Stimulated activated CD8-positive, alpha-beta memory T cell treated with anti-CD3 and anti-CD28 coated beads, Interleukin-4, amount 100 ng/mL, for 1 hour (primary cell): ENCODE measurements at places on chromosomes 2 and 18.

DNA sequence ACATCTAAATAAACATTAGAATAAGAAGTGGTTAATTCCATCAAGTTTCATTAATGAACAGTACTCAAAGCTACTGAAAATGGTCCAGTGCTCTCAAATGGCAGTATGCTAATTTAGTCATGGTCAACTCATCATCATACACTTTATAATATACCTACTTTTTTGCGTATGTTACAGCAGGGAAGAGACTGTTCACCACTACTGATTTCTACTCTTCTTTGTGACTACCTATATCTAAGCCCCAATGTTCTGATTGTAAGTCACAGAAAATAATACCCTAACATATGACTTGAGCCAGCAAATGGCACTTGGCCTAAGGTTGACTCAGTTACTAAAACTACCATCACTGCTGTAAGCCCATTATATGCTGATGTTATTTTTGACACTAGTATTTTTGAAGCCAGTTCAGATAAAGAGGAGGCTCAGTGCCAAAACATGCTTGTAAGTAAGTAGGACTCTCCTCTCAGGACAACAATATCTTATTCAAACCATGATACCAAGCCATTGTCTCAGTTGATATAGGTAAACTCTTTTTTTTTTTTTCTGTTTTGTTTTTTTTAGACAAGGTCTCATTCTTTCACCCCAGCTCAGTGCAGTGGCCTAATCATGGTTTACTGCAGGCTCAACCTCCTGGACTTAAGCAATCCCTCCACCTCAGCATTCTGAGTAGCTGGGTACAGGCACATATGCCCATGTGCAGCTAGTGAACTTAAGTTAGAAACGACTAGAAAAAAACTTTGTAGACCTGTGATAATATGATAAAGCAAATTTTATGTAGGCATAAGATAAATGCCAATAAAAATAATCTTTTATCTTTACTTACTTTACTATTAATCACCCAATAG, 266.9 kb downstream of the ZNF385B start:
- DNase-seq, result no peak

GRCh38 chr2:188966079-188966571, 8.0 kb upstream of the COL3A1 start:
- no peak for DNase-seq

DNA sequence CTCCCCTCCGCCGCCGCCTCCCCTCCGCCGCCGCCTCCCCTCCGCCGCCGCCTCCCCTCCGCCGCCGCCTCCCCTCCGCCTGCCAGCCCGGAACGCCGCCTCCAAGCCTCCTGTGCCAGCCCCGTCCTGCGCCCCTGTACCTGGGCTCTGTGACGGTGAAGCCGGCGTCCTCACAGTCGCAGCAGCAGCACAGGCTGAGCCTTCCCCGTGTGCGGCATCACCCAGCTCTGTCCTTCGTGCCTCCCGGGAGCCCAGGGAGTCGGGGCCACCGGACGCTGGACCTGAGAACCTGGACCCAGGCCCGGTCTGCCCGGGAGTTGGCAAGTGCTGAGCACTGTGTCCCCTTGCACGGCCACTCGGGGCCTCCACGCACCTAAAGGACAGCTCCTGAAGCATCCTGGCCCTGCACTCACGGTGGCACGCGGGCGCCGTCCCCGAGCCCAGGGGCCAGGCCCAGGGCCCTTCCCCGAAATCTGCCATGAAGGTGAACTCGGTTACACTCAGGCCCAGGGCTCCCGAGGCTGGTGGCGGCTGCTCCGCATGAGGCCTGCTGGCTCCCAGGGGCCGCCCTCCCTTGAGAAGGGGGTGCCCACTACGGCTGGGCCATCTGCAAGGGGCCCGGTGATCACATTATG, 32.9 kb downstream of the RTP5 start:
- DNase-seq, result no peak

GRCh38 chr2:106122157-106122556, 71.9 kb downstream of the UXS1 start:
- no peak for DNase-seq

DNA sequence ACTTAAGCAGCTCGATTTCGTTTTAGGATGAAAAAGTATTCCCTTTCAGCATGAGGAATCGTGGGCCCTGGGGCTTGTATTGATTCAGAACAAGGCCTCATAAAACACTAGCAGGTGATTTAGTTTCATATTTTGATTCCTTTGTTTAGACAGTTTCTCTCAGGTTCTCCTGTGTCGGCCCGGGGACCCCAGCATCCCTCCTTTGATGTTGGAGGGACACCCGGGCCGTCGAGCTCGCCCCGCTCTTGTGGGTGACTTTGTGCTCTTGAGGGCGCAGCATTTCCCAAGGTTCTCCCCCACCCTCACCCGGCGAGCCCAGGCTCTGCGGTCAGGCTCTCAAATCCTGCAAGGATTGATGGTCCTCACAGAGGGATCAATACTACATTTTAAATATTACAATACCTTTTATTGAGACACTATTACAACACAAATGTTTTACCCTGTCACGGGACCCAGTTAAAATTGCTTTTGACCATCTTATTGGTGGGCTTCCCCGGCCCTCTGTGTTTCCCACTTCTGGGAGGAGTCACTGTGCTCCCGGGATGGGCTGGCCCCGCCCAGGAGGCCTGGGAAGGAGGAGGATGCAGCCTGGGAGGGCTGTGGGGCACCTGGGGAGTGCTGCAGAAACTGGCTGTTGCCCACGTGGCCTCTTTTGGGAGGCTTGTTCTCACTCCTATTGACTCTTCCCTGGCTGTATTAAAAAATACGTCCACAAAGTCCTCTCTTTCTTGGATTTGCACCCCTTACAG, 222.6 kb downstream of the INSIG2 start:
- DNase-seq, result no peak

DNA sequence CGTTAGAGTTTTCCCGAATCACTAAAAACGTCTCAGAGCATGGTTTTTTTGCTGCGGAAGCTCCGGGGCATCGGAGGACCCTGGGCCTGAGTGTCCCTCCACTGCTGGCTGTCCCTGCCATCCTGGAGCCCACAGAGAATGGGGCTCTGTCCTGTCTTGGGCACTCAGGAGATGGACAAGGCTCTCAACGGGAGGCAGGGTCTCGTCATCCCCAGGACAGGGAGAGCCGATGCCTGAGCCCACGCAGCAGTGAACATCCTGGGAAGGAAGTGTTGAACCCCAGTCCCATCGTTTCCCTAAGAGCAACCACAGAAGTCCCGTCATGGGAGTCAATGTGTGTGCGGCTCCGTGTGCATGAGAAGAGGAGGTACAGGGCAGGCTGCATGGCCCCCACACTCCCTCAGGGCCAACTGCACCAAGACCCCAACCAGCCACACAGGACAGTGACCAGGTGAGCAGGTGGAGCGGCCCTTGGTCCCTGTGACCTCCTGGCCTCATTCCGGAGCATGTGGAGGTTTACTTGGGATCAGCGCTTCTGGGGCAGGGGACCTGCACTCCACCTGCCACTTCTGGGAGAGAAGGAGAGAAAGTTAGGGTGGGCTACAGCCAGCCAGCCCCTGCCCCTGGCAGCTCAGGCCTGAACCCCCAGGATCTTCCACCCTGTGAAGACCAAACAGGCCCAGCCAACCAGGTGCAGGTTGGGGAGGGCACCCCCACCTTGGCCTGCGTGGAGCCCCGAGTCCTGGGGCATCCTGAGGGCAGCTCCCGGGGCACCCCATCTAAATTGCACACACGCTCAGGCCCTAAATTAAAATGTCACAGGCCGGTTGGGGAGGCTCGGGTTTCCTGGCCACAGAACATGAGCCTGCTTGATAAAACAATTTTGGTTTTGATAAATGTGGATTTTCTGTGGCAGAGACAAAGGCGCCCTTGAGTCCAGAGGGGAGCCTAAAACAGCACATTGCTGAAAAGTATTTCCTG, 3.1 kb upstream of the SNED1 start:
- no peak for DNase-seq

GRCh38 chr2:141660232-141660631, 470.6 kb downstream of the LRP1B start:
- no peak for DNase-seq

DNA sequence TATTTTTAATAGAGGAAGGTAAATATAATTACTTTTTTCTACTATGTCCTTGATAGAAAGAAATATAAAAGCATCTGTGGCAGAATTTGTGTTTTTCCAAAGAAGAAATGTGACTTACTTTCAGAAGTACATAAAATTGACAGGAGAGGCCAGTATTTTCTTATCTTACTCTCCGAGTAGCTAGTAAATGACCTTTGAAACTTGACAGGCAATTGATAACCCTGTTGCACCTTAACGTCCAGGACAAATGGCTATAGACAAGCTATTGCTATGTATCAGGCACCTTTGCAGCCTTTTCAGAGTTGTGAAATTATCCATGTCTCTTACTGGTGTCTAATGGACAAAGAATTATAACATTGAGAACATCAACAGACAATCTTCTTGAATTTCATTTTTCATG, 63.0 kb upstream of the TNFRSF11A start:
- DNase-seq, result no peak

- no peak for DNase-seq
Measured at GRCh38 chr2:5035057-5035488, 657.1 kb upstream of the SOX11 start.

DNA sequence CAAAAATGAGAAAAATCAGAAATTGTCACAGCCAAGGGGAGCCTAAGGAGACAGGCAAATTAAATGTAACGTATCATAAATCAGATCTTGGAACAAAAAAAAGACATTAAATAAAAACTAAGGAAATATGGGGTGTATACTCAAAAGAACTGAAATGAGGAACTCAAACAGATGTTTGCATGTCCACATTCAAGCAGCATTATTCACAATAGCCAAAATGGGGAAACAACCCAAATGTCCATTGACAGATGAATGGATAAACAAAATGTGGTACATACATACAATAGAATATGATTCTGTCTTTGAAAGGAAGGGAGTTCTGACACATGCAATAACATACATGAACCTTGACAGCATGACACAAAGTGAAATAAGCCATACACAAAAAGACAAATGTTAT, 155.8 kb upstream of the KLF7 start:
- DNase-seq, result no peak

GRCh38 chr18:10842861-10843260, 306.5 kb downstream of the PIEZO2 start:
- no peak for DNase-seq

GRCh38 chr2:10915236-10915635, 3.5 kb downstream of the KCNF1 start:
- no peak for DNase-seq

GRCh38 chr18:70290482-70291294, 1.8 kb downstream of the SOCS6 start:
- no peak for DNase-seq

DNA sequence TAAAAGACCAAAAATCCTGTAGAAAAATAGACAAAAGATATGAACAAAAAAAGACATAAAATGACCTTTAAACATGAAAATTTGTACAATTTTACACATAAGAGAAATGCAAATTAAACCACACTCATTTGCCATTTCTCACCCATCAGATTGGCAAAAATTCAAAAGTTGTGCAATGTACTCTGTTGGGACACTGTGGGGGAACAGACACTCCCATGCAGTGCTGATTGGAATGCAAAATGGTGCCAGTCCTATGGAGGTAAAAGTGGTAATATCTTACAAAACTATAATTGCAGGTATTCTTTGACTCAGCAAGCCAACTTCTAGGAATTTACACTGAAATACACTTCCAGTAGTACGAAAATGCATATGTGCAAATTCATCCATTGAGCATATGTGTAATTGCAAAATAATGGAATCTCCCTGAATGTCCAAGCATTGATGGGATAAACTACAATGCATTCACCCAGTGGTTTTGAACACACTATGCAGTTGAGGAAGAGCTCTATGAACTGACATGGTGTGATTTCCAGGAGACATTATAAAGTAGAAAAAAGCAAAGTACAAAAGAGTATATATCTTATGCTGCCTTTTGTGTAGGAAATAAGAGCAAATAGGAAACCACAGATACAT, 201.8 kb upstream of the ZNF521 start:
- no peak for DNase-seq

DNA sequence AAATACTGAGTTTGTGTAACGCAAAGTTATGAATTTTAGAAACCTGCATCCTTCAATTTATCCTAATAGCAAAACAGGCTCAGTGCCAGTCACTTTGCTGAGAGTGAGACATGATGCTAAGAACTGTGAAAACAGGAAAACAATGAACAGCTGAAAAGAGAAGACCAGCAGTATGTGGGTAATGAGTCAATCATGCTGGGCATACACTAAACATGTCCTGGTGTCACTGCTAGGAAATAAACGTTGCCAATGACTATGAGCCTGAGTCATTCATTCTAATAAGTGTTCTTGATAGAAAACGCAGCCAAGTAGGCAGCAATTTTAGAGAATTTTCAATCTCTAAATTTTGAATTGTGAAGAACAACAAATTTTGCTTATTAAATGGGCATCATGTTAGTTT, 237.3 kb downstream of the GALR1 start:
- no peak for DNase-seq

DNA sequence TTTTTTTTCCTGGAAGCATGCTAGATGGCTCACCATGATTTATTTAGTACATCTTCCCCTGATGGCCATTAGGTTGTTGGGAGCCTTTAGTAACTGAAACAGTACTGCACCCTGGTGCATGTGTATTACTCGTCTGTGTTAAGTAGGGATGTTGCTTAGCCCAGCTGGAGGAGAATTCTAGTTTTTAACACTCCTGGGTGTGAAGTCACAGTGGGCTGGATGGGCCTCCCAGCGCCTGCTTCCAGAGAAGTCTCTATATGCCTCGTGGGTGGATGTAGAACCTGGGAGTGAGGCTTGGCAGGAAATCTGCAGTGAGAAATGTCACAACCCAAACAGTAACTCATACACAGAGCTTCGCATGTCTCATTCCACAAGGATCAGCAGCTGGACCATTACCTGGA, 28.9 kb upstream of the NT5DC4 start:
- no peak for DNase-seq

DNA sequence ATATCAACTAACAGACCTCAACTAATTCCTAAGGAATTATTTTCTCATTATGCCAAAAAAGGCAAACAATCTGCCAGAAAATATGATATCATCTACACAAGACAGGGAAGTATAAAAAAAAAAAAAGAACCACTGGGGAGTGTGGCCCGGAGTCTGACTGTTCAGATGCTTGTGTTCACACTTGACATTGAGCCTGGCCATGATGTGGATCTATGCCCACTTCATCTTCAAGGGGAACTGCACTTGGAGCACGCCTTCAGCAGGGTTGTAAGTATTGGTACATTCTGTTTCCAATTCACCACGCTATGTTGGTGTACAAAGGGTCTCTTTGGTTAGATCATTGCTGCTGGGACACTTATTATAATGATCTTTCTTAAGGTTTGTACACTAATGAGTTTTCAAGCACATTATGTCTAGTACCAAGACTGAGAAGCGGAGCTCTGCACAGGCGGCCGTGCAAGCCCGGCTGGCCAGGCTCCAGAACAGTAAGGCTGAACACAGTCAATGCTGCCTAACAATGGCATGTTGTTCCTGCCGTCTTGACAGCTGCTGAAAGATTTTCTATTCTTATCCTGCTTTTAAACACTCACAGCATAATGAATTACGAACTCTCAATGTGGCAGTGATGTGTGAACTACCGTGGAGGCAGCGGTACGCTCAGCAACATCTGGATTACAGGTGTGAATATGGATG, 788.4 kb upstream of the SOX11 start:
- no peak for DNase-seq

- no peak for DNase-seq
Measured at GRCh38 chr18:73752965-73753364, 394.7 kb downstream of the FBXO15 start.
